ENCODE measurements at places on chromosomes 7 and 10.

DNA sequence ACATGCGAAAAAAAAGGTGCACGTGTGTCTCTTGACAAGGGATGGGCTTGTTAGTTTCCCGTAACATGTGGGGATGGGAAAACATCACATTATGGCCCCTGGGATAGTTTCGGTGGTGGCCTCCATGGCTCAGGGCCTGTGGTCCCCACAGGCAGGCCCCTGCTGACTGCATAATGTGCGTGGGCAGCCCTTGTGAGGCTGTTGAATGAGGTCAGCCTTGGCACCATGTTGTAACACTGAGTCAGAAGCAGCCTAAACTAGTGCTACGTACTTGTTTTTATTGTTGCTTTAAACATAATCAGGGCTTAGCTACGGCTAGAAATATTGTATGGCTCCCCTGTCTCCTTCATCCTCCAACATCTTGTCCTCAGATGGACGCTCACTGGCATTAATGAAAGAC, 80.6 kb downstream of the BEND7 start:
- no peak for DNase-seq

DNA sequence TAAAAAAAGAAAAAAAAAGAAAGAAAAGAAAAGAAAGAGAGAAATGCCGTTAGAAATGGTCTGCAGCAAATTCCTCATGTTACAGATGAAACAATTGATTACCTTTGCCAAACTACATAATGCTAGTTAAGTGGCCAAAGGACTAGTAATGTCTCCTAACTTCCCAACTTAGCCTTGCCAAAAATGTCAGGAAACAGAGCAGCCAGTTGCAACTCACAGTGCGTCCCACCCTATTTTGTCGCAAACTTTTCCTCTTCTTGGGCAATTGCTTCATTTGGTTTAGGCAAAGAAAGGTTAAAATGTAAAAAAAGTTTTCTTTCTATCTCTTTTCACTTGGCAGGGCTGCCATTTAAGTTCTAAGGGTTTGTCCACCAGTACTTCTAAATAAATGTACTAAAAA, 53.1 kb downstream of the APBB1IP start:
- DNase-seq, result no peak

DNA sequence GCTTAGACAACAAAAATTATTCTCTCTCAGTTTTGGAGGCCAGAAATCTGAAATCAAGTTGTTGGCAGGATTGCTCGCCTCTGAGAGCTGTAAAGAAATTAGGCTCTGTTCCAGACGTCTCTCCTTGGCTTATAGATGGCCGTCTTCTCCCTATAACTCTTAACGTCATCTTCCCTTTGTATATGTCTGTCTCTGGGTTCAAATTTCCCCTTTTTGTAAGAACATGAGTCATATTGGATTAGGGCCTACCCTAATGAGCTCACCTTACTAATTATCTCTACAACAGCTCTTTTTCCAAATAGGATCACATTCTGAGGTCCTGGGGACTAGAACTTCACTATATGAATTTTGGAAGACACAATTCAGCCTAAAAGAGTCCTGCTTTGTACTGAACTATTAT, 22.4 kb downstream of the GALNTL5 start:
- no peak for DNase-seq

- no peak for DNase-seq
Measured at GRCh38 chr7:105222953-105223352, 165.8 kb downstream of the SRPK2 start.

- no peak for DNase-seq
Measured at GRCh38 chr10:113754125-113754524, 2.6 kb downstream of the PLEKHS1 start.

- DNase-seq, result no peak
Measured at GRCh38 chr10:63217120-63217605, 84.0 kb downstream of the NRBF2 start.

- DNase-seq, result no peak
Measured at GRCh38 chr10:43125881-43126731, 12.1 kb upstream of the CSGALNACT2 start.

DNA sequence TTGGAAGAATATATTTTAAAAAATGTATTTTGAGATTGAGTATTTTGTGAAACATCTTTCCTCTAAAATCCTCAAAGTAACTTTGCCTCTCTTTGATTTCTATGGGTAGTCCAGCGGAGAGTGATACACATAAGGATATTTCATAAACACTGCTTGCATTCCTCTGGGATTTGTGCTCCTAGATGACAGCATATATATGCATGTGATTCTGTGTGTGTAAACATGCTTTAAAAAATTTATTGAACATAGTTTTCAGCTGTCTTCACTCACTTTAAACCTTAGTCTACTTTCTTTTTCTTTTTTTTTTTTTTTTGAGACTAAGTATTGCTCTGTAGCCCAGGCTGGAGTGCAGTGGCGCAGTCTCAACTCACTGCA, 84.6 kb downstream of the KAT6B start:
- DNase-seq, result no peak
